Activated CD8-positive, alpha-beta memory T cell treated with anti-CD3 and anti-CD28 coated beads, Interleukin-2, amount 10 ng/mL, durations not matched to agents 7 days and 5 days (primary cell): ENCODE measurements at places on chromosomes 6 and 20. TPM values are rescaled to one million over a fixed set of nuclear protein-coding genes. Genes with fewer than 3 reads are reported as not detected.

GRCh38 chr6:166942393-166943168 is 13.8 kb downstream of the RNASET2 start:
- H3K27me3 ChIP-seq = no peaks in the 10 kb centered on the region
- H3K36me3 ChIP-seq = peaks cover 8% of the 10 kb centered on the region
- H3K4me3 ChIP-seq = no peak overlapping the region
- no peaks in the 10 kb centered on the region for H3K4me1 ChIP-seq
- no peak for DNase-seq

- H3K36me3 ChIP-seq = no peaks in the 10 kb centered on the region
- H3K4me3 ChIP-seq = no peak overlapping the region
- H3K27me3 ChIP-seq = no peaks in the 10 kb centered on the region
- no peak overlapping the region for H3K27ac ChIP-seq
Measured at GRCh38 chr6:12548526-12548925, 168.0 kb upstream of the PHACTR1 start.

GRCh38 chr6:155527443-155527842 is 71.8 kb upstream of the NOX3 start:
- DNase-seq = no peak
- no peaks in the 10 kb centered on the region for H3K27me3 ChIP-seq
- H3K4me3 ChIP-seq = no peak overlapping the region
- peaks cover 5% of the 10 kb centered on the region for H3K36me3 ChIP-seq

GRCh38 chr6:8074213-8074612 is 10.0 kb upstream of the BLOC1S5 start:
- no peak overlapping the region for H3K27ac ChIP-seq
- H3K4me1 ChIP-seq = peaks cover 4% of the 10 kb centered on the region
- H3K36me3 ChIP-seq = peaks cover 12% of the 10 kb centered on the region
- no peak overlapping the region for H3K4me3 ChIP-seq

- H3K27ac ChIP-seq = no peak overlapping the region
- no peak overlapping the region for H3K4me3 ChIP-seq
- H3K36me3 ChIP-seq = peaks cover 72% of the 10 kb centered on the region
- H3K4me1 ChIP-seq = peaks cover 19% of the 10 kb centered on the region
Measured at GRCh38 chr6:12024699-12025434, 12.8 kb downstream of the HIVEP1 start.

DNA sequence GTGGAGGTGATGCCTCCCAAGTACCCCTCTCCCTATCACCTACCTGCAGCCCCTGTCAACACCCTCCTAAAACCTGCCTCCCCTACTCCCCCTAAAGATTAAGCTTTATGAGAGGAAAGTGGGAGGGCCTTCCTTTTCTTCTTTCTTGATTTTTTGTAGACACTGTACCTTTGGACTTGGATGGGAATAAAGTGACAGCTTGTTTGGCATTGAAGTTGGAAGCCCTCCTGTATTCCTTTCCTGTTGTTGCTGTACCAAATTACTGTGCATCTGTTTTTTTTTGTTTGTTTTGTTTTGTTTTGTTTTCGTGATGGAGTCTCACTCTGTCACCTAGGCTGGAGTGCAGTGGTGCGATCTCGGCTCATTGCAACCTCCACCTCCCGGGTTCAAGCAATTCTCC is 99.3 kb upstream of the NFATC2 start:
- H3K4me3 ChIP-seq = no peak overlapping the region
- no peak for DNase-seq
- H3K4me1 ChIP-seq = peaks cover 12% of the 10 kb centered on the region
- no peak overlapping the region for H3K27ac ChIP-seq

ACOT8 gene
- 36.1 TPM for total RNA-seq

PRRT1 gene
- total RNA-seq = 0.23 TPM

FOXA2 gene
- not detected for total RNA-seq

RNF39 gene
- total RNA-seq = not detected

ANKRD6 gene
- 1.7 TPM for total RNA-seq

SLX4IP gene
- 6.0 TPM for total RNA-seq

GSTA2 gene
- total RNA-seq = not detected

KCNK16 gene
- total RNA-seq = not detected

MOG gene
- total RNA-seq = not detected
